Coronary artery (tissue), 2 donors: ENCODE measurements at places on chromosomes 5 and 9.

DNA sequence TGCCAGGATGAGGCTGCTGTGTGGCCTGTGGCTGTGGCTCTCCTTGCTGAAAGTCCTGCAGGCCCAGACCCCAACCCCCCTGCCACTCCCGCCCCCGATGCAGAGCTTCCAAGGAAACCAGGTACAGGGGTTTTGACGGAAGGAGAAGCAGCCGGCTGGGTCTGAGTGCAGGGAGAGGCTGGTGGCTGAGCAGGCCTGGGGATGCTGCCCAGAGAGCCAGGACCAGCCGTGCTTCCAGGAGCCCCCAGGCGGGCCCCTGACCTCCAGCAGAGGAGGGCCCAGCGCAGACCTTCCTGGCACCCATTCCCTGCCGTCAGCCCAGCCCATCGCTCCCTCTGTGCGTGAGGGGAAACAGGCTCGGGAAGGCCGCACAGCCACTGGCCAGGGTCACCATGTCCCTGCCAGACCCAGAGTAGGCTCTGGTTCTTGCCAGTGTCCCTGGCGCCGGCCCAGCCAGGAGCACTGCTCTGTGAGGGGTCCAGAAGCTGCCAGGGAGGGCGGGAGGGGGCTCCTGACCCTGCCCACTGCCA is 313 bp downstream of the LCN12 start:
- DNase-seq, result no peak

GRCh38 chr5:114089259-114089658 is 272.6 kb upstream of the KCNN2 start:
- no peak for DNase-seq

GRCh38 chr5:135271533-135272310 is 127.3 kb downstream of the MACROH2A1 start:
- no peak for DNase-seq

- DNase-seq, result no peak
These were observed 175.6 kb downstream of the CD180 start for GRCh38 chr5:67021031-67021430.
